Iris pigment epithelial cell (primary cell): ENCODE measurements at places on chromosomes 2 and 18.
A peak's percentile ranks its signal among the peaks of the same experiment; 100 is the strongest.

- DNase-seq: no peak
Observed at GRCh38 chr2:23540804-23541360, 155.9 kb downstream of the KLHL29 start.

DNA sequence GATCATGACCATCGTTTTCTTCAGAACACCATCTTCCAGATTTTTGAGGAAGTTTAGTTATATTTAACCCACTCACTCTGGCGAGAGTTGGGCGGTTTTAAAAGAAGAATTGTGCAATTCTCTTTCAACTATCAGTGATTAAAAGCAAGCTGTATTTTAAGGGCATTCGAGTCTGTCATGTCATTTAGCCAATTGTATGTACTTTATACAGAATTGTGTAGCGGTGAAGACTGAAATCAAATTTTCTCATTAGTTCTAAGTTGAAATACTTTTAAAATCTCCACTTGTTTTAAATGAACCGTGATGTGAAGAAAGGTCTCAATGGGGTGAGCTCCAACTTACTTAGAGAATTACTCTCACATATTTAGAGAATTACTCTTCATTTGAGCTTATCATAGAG is 214.6 kb upstream of the DTNA start:
- DNase-seq: no peak

- no peak for DNase-seq
Observed at GRCh38 chr2:235030936-235031335, 79.1 kb downstream of the SH3BP4 start.

- DNase-seq: no peak
Observed at GRCh38 chr2:168033966-168034365, 213.4 kb downstream of the STK39 start.

DNA sequence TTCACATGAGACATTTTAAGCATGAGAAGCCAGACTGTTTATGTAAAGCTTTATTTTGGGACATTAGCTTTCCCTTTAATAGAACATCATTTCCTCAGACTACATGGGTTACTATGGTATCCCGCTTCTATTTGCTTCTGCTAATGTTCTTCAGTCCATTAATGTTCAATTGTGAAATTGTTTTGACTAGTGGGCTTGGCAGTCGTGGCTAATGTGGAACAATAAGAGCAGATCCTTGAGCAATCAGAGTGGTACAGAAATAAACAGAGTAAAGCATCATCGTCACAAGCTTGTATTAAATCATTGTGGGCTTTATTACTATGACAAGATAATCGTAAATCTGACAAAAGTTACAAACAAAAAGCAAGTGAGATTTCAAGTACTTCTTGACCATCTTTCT is 60.2 kb downstream of the PDE1A start:
- DNase-seq: peak; percentile 83

GRCh38 chr2:127373362-127374083 is 14.3 kb downstream of the MAP3K2 start:
- no peak for DNase-seq

DNA sequence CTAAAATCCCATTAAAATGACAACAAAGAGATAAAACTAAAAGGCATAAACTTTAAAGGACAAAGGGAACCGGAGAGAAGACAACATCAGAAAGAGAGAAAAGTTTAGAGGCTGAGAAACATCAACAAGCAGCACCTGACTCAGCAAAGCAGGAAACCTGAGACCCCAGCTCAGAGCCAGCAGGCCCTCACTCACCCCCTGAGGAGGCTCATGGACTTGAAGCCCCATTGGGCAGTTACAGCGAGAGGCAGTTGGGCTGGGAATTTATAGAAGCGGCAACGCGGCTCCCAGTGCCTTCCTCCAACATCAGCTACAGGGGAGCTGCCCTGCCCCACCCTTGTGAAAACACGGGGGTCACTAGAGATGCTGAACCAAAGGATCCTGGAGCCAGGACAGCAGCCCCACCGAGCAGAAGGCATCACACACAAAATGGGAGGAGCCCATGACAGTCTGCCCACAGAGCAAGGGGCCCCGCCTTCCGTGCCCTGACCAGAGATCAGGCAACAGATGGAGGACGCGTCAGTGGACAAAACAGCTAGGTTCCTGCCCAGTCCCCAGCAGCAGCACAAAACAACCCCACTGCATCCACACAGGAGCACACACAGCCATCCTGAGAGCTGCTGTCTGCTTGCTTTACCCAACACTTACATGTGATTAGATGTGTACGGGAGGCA is 52.7 kb downstream of the CMPK2 start:
- DNase-seq: no peak

- no peak for DNase-seq
Observed at GRCh38 chr2:173984866-173985604, 19.9 kb upstream of the SP3 start.

- no peak for DNase-seq
Observed at GRCh38 chr2:105926960-105927678, 182.4 kb downstream of the NCK2 start.

- peak; percentile 52 for DNase-seq
Observed at GRCh38 chr2:172613040-172613439, 57.1 kb downstream of the PDK1 start.

DNA sequence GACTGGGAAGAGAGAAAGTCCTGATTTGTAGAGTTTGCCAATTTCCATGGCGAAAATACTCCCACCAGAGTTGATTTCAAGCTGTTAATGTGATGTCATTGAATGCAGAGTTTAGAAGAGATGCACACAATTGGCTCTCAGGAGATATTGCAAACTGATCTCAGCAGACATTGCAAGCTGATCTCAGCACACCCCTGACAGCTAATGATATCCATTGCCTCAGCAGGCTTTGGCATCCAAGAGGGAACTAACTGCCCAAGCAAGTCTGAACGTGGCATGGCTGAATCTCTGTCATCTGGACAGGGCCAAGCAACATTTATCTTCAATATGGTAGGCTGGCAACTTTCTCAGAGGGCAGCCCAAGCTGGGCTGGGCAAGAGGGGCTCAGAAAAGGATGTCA is 78.4 kb upstream of the CYP1B1 start:
- DNase-seq: no peak

DNA sequence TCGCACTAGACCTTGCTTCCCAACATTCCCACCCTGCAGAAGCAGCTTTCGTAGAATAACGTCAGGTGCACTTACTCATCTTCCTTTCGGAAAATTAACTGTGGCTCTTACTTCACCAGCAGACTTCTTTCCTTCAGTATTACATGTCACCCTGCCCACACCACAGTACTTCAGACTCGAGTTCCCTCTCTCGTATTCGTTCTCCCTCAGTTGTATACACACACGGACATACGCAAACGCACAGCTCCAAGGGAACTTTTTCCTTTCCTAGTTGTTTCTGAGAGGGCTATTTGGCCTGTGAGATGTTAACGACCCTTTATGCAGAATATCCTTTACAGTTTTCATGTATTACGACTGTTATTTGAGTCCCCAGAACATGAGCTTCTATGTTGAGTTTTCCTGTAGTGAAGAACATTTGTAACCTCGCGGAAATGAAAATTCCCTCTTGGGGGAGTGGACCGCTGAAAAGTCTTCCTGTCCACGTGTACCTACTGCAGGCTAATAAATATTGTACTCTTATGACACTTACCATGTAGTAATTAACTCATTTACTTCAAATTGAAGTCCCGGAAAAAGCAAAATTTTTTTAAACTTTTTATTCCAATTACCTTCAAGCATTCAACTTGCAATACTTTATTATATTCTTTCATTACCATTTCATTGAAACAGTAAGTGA is 908 bp downstream of the ERLEC1 start:
- peak; percentile 56 for DNase-seq

DNA sequence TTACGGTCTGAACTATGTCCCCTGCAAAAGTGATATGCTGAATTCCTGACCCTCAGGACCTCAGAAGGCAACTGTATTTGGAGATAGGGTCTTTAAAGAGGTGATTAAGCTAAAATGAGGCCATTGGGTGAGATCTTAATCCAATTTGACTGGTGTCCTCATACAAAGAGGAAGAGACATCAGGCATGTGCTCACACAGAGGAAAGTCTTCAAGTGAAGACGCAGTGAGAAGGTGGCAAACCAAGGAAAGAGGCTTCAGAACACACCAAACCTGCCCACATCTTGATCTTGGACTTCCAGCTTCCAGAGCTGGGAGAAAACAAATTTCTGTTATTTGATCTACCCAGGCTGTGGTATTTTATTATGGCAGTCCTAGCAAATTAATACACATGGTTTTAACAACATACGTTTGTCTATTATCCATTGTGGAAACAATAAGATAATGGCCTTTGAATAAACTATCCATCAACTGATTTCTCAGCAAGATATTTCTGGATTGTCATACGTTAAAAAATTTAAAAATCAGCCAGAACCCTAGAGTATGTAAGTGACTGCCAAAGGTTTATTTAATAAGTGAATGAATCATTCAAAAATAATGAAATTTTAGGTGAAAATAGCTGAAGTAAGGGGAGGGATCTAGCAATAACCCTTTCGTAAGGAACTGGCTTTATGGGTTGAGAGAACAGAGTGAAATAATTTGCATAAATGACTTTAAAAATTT is 6.5 kb downstream of the WIPF1 start:
- DNase-seq: peak; percentile 59

- DNase-seq: peak; percentile 39
Observed at GRCh38 chr2:191263050-191263449, 17.8 kb downstream of the MYO1B start.
